Stimulated activated naive CD8-positive, alpha-beta T cell treated with anti-CD3 and anti-CD28 coated beads, Interleukin-15, amount 100 ng/mL, for 72 hours (primary cell): ENCODE measurements at places on chromosomes 3 and 15.

- DNase-seq, result peak; percentile 62
Measured at GRCh38 chr15:31346367-31347066, 19.9 kb downstream of the KLF13 start.

GRCh38 chr15:99306694-99307338 lies 55.5 kb downstream of the LRRC28 start:
- DNase-seq, result no peak

DNA sequence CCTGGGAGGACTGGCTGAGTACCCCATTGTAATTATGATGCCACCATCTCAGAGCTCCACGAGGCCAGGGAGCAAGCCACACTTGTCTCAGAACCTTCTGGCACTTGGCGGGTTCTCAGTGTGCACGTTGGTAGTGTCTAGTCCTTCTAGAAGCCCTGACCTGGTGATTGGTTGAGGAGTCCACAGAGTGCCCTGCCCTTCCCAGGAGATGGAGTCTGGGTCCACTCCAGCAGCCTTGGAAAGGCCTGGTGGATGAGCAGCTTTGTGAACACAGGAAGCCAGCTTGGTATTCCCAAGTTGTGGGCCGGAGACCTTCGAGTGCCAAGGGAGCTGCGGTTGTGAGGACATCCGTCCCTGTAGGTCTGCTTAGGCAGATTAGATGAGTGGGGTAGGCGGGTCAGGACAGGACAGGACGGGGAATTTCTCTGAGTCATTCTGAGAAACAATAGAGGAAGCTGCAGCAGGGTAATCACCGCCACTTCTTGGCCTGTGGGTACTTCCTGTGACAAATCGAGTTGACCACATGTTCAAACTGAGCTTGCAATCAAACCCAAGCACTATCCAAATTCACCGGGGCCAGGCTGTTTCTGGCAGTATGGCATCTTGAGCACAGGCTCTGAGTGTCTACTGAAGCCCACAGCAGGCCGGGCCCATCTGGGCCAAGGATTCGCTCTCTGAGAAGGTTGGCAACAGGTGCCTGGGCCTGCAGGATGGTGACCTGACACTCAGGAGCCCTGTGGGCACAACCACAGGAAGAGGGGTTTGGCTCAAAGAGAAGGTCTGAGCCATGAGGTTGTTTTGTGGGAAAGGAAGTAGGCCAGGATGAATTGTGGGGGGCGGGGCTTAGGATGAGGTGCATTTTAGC lies 71.5 kb upstream of the PLXNA1 start:
- peak; percentile 90 for DNase-seq

GRCh38 chr15:85351965-85352364 lies 28.4 kb upstream of the AKAP13 start:
- no peak for DNase-seq

GRCh38 chr3:143707848-143708247 lies 140.4 kb downstream of the SLC9A9 start:
- no peak for DNase-seq

- no peak for DNase-seq
Measured at GRCh38 chr3:176914764-176915163, 282.5 kb downstream of the TBL1XR1 start.

- no peak for DNase-seq
Measured at GRCh38 chr3:138412821-138413551, 21.4 kb upstream of the ESYT3 start.

- no peak for DNase-seq
Measured at GRCh38 chr15:61871926-61872522, 188.2 kb downstream of the VPS13C start.

DNA sequence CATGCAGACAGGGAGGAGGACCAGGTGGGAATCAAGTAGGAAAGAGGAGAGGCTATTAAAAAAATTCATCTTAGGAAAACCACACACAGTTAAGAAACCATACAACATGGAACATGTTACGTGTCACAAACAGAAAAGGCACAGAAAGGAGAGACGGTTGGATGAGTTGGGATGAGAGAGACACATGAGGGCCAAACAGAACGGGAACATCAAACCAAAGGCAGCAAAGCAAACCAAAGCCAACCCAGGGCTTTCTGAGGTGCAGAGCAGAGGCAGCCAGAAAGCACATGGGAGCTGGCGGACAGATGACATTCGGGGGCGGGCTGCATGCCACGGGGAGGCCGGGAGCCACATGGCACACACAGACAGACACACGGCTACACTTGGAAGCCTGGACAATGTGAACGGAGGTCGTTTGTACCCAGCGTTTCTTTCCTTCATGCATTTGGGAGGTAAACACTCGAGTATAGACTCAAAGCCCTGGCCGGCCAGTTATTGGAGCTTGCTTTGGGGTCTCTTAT lies 8.6 kb upstream of the SEC13 start:
- no peak for DNase-seq

GRCh38 chr3:51722362-51722761 lies 15.5 kb downstream of the GRM2 start:
- DNase-seq, result no peak

GRCh38 chr3:116140100-116140689 lies 305.1 kb downstream of the LSAMP start:
- DNase-seq, result no peak

DNA sequence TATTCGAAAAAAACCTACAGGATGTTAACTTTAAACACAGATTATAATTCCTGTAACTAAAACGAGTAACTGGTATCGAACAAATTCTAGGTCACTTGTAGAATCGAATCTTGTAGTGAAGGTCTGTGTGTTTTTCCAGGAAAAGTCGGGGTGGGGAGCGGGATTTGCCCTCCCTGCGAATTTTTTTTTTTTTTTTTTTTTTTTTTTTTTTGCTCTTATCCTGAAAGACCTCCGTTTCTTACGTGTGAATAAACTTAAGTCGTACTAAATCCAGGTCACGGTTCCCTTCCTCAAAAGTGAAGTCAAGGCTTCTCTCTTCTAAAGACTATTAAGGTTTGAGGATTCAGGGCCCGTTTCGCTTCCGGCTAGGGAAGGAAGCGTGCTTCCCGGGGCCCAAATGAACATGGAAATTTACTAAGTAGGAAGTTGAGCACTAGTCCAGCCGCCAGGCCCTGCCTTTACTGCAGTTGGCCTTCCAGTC lies 770 bp downstream of the TBC1D5 start:
- DNase-seq, result no peak

- no peak for DNase-seq
Measured at GRCh38 chr3:36649125-36649524, 115.2 kb downstream of the DCLK3 start.

- no peak for DNase-seq
Measured at GRCh38 chr3:61493339-61493738, 68.0 kb upstream of the PTPRG start.

- DNase-seq, result no peak
Measured at GRCh38 chr3:25107918-25108617, 320.0 kb upstream of the RARB start.

- DNase-seq, result peak; percentile 52
Measured at GRCh38 chr15:85690561-85691231, 104.0 kb downstream of the KLHL25 start.

DNA sequence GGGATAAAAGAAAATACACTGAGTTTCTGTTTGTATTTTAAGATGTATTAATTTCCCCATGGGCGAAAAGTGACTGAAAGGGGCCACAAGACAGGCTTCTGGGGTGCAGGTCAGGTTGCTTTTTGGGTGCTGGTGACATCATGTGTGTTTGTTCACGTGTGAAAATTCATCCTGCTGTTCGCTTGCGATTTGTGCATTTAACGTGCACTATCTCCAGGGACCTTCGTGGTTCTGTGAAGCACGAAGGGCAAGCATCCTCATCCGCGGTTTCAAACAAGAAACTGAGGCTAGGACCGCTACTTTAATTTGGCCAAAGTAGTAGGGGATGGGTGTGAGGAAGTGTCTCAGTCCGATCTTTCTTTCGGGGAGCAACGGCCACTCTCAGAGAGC lies 1.6 kb upstream of the SMAD6 start:
- no peak for DNase-seq

- DNase-seq, result no peak
Measured at GRCh38 chr15:38247336-38247735, 5.3 kb upstream of the SPRED1 start.

DNA sequence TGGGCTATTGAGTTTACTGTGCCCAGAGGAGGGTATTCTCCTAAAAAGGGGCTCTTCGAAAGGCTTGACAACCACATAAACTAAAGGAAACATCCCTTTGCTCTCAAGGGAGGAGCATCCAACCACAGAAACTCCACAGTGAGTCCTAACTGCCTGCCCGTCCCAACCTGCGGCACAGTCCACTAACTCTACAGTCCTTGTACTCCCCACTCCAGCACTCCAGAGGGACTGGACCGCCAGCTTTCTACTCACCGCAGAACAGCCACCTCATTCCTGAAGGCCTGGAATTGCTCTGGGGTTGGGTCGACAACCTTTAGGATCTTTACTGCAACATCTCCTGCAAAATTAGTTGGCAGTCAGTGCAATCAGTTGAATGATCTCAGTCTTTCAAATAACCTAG lies 34.6 kb downstream of the MKRN2 start:
- no peak for DNase-seq

DNA sequence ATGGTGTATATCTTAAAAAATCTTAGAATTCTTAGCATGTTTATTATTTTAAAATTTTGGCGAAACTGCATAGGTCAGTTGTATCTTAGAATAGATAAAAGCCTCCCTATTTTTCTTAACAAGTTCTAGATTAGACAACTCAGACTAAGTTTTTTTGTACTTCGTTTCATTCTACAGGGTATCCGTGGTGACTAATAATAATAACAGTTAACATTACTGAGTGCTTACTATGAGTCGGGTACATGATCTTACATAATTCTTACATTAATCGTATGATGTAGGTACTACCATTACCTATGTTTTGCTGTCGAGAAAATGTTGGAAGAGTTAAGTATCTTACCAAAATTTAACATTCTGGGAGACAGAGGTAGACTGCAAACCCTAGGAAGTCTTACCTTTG lies 60.7 kb downstream of the UBE2E2 start:
- no peak for DNase-seq

- peak; percentile 41 for DNase-seq
Measured at GRCh38 chr3:12963231-12963896, 109.9 kb downstream of the IQSEC1 start.

- DNase-seq, result no peak
Measured at GRCh38 chr15:41877631-41878354, 16.1 kb downstream of the SPTBN5 start.

DNA sequence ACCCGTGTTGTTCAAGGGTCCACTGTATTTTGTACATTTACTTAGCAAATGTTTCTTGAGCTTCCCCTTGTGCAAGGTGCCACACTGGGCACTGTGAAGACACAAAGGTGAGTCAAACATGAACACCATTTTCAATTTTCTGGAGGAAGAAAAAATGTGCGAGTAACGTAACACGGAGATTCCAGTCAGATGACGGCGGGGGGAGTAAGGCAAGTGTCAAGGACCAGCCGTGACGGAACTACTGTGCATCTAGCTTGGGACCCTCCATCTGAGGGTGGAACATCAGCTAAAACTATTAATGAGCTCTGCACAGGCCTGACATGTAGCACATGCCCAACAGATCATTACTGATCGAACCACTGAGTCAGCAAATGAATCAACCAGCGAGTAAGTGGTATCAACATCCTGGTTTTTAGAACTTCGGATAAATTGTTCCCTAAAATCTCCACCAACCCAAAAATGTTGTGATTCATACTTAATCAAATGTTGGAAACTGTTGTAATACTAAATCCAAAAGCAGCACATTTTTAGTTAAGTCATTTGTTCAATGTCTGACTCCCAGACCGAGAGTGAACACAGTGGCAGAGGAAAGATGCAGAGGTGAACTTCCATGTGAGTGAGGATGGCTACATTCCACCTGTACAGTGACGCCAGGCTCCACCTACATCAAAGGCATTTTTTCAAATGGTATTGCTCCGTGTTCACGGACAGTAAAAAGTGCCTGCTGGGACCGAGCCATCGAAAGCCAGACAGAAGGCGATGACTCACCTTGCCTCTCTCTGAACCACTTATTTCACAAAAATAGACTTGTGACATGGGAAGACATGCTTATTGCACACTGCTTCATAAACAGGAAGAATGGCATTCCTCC lies 172.2 kb downstream of the ATP10A start:
- no peak for DNase-seq

GRCh38 chr15:60208709-60209108 lies 189.1 kb downstream of the ANXA2 start:
- DNase-seq, result no peak

DNA sequence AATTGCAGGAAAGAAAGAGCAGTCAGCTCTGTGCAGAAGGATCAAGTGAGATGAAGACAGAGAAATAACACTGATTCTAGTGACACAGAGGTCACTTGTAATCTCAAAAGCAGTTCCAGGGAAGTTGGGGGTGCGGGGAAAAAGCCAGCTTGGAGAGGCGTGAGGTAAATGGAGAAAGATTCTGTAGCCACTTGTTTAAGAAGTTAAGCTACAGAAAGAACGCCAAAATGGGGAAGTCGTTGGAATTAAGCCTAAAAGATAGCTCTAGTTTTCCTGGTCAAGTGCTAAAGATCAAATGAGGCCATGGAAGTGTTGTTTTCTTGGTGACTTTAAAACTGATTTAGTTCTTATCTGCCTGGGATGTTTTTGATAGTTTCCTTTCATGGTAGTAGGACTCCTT lies 152.0 kb downstream of the GREM1 start:
- no peak for DNase-seq

GRCh38 chr3:172987273-172987672 lies 153.8 kb downstream of the SPATA16 start:
- DNase-seq, result no peak
